Pulmonary artery endothelial cell (primary cell): ENCODE measurements at places on chromosomes 16 and 17. TPM values are rescaled to one million over a fixed set of nuclear protein-coding genes. Genes with fewer than 3 reads are reported as not detected.

- DNase-seq = no peak
Measured at GRCh38 chr16:8146256-8147012, 443.9 kb downstream of the TMEM114 start.

GRCh38 chr16:85025781-85026653 is 1.6 kb upstream of the KIAA0513 start:
- DNase-seq = no peak

DNA sequence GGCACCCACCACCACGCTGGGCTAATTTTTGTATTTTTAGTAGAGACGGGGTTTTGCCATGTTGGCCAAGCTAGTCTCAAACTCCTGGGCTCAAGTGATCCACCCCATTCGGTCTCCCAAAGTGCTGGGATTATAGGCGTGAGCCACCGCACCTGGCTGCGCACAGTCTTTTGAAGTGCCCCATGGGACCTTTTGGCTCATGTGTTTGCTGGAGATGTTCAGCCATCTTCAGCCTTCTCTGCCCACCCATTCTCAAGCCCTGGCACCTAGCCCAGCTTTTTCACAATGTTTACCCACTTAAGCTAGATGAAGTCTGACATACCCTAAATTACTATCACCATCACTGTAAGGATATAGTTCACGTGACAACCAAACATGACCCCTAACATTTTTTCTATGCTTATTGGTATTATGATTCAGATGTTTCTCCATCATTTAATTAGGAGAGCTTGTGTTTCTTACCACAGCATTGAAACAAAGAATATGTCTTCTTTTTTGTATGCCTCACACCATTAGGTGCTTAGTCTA is 32.3 kb downstream of the PECAM1 start:
- no peak for DNase-seq

- no peak for DNase-seq
Measured at GRCh38 chr16:84845496-84846002, 25.8 kb downstream of the CRISPLD2 start.

DNA sequence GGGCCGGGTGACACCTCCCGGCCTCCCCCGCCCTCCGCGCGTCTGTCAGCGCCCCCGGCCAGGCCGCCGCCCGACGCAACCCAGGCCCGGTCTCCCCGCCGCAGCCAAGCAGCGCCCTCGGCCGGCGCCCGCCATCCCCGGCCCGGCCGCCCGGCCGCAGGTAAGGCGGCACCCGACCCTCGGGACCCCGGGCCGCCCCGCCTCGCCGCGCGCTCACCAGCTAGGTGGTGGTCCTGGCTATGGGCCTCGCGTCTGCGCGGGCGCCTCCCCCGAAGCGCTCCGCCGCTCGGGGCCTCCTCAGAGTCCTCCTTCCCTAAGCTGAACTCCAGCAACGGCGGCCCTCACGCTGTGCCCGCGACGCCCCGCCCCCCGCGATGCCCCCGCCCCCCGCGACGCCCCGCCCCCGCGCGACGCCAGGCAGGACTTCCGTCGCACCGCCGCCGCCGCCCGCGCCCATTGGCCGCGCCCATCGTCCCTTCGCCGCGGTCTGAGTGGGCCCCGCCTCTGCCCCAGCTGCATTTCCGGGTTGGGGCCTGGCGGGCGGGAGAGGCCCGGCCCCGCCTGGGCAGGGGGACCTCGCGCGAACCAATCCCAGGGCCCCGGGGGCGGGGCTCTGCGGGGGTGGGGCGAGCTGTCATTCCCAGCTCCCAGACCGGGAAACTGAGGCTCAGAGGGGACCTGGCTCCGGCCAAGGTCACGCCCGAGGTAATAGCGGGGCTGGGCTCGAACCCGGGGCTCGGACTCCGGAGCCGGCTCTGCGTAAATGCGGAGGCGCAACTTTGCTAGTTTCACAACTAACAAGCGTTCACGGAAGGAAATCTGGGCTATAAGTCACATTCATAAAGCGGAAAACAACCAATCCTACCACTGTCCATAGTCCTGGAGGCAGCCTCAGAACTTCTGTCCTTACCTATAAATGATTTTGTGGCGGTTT is 9.0 kb upstream of the KCTD5 start:
- DNase-seq = peak; percentile 71

- DNase-seq = no peak
Measured at GRCh38 chr16:48212033-48212432, 32.1 kb upstream of the LONP2 start.

- no peak for DNase-seq
Measured at GRCh38 chr16:57629516-57630406, 1.3 kb downstream of the ADGRG1 start.

GRCh38 chr17:56648321-56648720 is 54.8 kb downstream of the NOG start:
- DNase-seq = no peak

DNA sequence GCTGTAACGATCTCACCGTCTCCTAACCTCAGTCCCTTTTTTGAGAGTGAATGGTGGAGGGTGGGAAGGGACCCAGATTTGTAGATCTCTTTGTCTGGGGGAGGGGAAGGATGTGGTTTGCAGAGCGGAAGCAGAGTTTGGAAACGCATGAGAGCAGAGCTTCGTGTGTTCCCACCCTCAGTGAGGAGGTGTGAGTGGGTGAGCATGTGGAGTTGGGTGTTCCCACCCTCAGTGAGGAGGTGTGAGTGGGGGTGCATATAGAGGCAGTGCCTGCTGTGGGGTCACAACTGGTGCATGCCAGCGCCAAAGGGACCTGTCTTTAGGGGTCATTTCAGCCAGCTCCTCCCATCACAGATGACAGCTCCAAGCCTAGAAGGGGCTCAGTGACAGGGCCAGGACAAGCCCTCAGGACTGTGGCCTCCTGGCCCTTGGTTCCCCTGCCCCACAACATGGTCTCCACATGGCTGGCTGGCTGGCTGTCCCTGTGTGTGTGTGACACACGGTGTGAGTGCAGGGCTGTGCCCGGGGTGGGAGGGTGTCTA is 1.8 kb upstream of the CISD3 start:
- no peak for DNase-seq

GRCh38 chr17:37742762-37743611 is 1.9 kb downstream of the HNF1B start:
- no peak for DNase-seq

GRCh38 chr16:84739349-84740124 is 39.7 kb downstream of the USP10 start:
- no peak for DNase-seq

DNA sequence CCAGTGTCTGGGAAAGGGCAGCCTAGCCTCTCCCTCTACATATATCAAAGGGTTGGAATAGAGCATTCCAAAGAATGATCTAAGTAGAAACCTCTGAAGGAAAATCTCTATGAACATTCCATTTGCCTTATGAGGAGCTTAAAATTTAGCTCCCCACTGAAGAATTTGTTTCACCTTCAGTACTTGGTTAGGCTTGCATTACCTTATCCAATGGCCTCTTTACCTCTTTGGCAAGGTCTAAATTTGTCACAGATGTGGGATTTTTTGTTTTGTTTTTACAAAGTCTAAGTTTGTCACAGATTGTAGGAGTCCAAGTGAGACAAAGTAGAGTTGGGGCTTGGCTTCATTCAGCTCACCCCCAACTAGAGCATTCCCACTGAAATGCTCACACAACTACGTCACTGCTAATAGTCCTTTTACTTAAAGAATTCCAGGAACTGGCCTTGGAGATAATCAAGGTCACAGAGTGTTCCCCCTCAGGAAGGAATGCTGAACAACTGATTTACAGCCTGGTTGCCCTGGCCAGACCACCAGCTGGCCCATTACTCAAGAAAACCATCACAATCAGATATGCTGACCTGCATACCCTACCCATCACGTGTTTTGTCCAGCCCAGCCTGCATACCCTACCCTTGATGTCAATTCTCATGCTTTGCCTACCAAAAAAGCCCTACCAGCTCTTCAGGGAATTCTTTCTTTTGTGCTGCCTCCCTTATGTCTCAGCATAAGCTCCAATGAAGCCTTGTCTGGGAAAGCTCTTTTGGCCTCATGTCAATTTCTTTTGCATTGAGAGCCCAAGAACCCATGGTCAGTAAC is 26.5 kb upstream of the PPM1D start:
- DNase-seq = peak; percentile 96

DNA sequence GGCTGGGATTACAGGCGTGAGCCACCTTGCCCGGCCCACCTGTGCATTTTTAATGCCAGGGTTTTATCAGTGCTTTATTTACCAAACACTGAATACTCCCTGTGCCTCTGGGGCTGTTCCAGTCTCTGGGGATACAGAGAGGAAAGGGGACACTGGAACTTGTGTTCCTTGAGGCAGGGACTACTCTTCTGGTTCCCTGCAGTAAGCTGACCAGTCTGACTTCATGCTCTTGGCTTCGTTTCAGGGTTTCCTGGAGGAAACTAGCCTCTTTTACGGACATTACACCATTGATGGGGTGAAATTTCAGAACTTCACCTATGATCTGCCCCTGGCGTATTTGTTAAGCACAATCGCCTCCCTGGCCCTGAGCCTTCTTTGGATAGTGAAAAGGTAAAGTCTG is 37.4 kb upstream of the COQ7 start:
- peak; percentile 24 for DNase-seq

- DNase-seq = no peak
Measured at GRCh38 chr17:50457621-50458020, 11.1 kb downstream of the CHAD start.

DNA sequence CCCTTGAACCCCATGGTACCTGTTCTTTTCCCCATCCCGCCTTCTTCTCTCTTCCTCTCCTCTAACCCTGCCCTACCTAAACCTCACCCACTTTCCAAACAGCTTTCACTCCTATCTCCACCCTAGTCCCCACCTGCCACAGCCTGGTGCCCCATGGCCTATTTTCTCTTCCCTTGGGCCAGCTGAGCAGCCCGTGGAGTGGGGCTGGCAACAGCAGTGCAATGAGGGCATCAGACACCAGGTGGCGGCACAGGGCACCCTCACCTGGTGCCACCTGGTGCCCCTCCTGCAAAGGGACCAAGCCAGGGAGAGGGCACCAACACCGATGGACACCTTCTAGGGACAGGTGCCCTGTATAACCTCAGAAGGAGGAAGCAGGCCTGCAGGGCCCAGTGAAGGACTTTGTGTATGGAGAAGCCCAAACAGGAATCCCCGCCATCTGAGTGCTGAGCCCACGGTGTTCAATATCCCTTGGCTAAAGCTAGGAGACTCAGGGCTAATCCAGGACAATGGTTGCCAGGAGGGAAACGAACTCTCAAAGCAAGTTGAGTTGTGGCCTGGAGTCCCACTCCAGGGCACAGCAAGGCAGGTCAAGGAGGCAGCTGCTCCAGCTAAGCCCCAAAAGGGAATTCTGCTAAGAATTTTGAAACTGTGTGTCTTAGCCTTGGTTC is 4.0 kb upstream of the ABCC3 start:
- no peak for DNase-seq

- no peak for DNase-seq
Measured at GRCh38 chr16:50763211-50763610, 21.3 kb downstream of the CYLD start.

- DNase-seq = no peak
Measured at GRCh38 chr16:72442385-72443158, 270.6 kb upstream of the PMFBP1 start.

- no peak for DNase-seq
Measured at GRCh38 chr17:51443646-51444045, 183.3 kb downstream of the UTP18 start.

GRCh38 chr16:88274847-88275246 is 107.9 kb upstream of the ZNF469 start:
- DNase-seq = no peak

DNA sequence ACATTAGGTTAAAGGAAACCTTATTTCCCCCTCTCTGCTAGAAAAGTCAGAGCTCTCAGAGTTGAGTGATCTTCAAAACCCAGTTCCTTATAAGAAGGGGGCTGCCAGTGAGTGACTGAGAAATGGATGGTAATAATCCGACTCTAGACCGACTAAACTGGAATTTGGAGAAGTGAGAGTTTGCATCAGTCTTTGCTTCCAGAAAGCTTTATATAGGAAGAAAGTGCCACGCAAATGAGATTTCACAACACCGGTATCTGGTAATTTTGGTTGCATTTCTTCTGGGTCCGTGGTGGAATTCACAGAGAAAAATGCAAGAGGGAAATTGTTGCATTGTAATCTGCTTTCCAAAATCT is 271.4 kb downstream of the MAF start:
- DNase-seq = no peak

- DNase-seq = no peak
Measured at GRCh38 chr17:66580184-66580955, 254.5 kb upstream of the CACNG5 start.

DNA sequence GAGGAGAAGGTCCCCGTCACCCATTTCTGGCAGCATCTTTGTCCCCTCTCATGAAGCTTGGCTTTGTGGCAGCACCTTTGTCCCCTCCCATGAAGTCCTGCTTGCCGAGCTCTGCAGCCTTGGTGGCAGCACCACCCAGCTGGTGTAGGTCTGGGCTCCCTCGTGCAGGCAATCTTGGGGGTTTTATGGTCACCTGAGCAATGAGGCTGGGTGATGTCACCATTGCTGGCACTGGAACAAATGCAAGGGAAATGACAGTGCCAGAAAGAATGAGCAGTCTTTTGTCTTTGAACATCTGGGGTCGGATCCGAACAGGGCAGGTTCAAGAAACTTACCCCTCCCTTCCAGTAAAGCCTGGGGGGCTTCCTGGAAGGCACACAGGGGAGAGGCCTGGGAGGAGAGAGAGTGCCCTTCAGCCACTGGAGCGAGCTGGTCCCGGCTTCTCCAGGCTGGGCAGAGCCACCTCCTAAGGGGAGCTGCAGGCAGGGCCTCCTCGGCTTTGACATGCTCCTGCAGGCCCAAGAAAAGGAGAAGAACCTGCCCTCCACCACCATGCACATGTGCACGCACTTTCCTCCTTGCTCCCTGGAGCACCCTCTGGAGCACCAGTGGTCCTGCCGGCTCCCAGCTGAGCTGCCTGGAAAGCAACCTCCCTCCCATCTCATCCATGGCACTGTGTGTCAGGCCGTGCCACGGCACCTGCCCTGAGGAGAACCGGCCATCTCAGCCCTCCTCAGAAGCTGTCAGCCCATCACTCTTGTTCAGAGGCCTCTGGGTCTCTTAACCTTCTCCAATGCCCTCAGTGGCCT is 16.0 kb downstream of the BTBD17 start:
- DNase-seq = peak; percentile 41

- no peak for DNase-seq
Measured at GRCh38 chr17:50882851-50883250, 16.7 kb upstream of the TOB1 start.

GRCh38 chr17:51056813-51057510 is 63.7 kb downstream of the SPAG9 start:
- DNase-seq = peak; percentile 39

- no peak for DNase-seq
Measured at GRCh38 chr17:78769196-78769773, 12.8 kb downstream of the CYTH1 start.

DNA sequence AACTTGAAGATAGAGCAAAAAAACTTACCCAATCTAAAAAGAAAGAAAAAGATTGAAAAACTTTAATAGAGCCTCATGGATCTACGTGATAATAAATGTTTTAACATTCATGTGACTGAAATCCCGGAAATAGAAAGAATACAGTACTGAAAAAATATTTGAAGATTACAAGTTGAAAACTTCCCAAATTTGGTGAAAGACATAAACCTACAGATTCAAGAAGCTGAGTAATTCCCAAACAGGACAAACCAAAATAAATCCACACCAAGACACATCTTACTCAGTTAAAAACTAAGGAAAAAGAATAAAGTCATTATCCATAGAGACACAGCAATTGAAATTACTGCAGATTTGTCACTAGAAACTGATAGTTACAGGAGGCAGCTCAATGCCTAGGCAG is 121.8 kb upstream of the NUDT7 start:
- no peak for DNase-seq

SLC6A2 gene
- not detected in 2 replicates for total RNA-seq

OR1D2 gene
- total RNA-seq = not detected in 2 replicates

SHISA6 gene
- total RNA-seq = not detected in 2 replicates

CYB5D1 gene
- total RNA-seq = 9.8 and 13.2 TPM in 2 replicates

NLGN2 gene
- 1.7 and 2.6 TPM in 2 replicates for total RNA-seq

CCP110 gene
- 11.3 and 22.9 TPM in 2 replicates for total RNA-seq

RAB34 gene
- 15.0 and 41.7 TPM in 2 replicates for total RNA-seq

ABCC3 gene
- 2.4 and 3.6 TPM in 2 replicates for total RNA-seq

AANAT gene
- total RNA-seq = not detected in 2 replicates

NAGPA gene
- total RNA-seq = 16.0 and 23.5 TPM in 2 replicates
